Thyroid gland (tissue), 4 donors: ENCODE measurements at places on chromosomes 7 and 10. TPM values are rescaled to one million over a fixed set of nuclear protein-coding genes. Genes with fewer than 3 reads are reported as not detected.

The GRID2IP gene
- 0.67 TPM for total RNA-seq

DNA sequence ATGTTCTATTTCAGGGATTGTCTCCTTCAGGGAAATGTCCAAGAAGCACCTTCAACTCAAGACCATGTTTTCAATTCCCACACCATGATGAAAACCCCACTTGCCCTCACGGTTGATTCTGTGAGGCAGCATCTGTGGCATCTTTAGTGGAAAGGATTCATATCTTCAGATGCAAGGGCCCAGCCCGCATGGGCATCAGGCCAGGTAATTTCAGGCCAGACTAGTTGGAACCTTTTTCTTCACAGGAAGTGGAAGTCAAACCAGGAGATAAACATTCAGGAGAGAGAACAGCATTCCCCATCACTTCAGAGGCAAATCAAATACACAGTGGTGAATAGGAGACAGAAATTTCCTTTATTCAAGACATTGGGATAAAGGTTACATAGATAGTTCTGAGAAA is 88.8 kb downstream of the JCAD start:
- no peak overlapping the region for H3K27ac ChIP-seq
- H3K36me3 ChIP-seq: no peaks in the 10 kb centered on the region
- H3K27me3 ChIP-seq: no peaks in the 10 kb centered on the region
- peaks cover 12% of the 10 kb centered on the region for H3K4me1 ChIP-seq
- H3K4me3 ChIP-seq: no peak overlapping the region

- no peaks in the 10 kb centered on the region for H3K27me3 ChIP-seq
- H3K36me3 ChIP-seq: no peaks in the 10 kb centered on the region
- H3K4me1 ChIP-seq: no peaks in the 10 kb centered on the region
- no peak overlapping the region for H3K27ac ChIP-seq
- DNase-seq: no peak
Measured at GRCh38 chr7:40851001-40851400, 716.2 kb downstream of the SUGCT start.

DNA sequence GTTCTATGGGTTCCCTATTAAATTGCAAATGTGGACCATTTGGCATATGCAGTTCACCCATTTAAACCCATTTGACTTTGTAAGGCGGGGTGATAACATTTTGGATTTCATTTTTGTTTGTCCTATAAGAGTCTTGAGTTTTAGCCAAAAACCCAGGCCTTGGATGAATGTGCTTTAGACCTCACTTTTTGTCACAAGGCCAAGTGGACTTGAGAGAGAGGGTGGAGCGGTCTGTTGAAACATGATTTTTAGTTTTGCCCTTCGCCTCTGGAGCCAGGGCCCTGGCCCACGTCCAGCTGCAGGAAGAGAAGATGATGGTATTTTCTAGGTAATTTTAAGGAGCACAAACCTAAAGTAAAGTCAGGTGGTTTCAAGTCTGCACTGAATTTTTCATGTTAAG is 260.1 kb downstream of the SLC25A13 start:
- H3K4me3 ChIP-seq: no peak overlapping the region
- H3K27me3 ChIP-seq: no peaks in the 10 kb centered on the region
- DNase-seq: peak; percentile 70
- H3K27ac ChIP-seq: no peak overlapping the region

- no peaks in the 10 kb centered on the region for H3K27me3 ChIP-seq
- H3K36me3 ChIP-seq: no peaks in the 10 kb centered on the region
- H3K27ac ChIP-seq: no peak overlapping the region
- no peak for DNase-seq
Measured at GRCh38 chr10:42491001-42491592, 147.3 kb downstream of the ZNF33B start.

GRCh38 chr7:27191833-27192545 is 7.0 kb upstream of the HOXA11 start:
- H3K36me3 ChIP-seq: no peaks in the 10 kb centered on the region
- no peak overlapping the region for H3K4me3 ChIP-seq
- DNase-seq: no peak
- peaks cover 35% of the 10 kb centered on the region for H3K4me1 ChIP-seq
- peaks cover 80% of the 10 kb centered on the region for H3K27me3 ChIP-seq
- H3K27ac ChIP-seq: no peak overlapping the region

GRCh38 chr10:101974091-101974971 is 81.6 kb downstream of the ARMH3 start:
- no peaks in the 10 kb centered on the region for H3K27me3 ChIP-seq
- DNase-seq: no peak
- no peak overlapping the region for H3K27ac ChIP-seq
- peaks cover 10% of the 10 kb centered on the region for H3K36me3 ChIP-seq

GRCh38 chr7:7972128-7972527 is 3.5 kb downstream of the GLCCI1 start:
- peak; percentile 32 for DNase-seq
- H3K36me3 ChIP-seq: no peaks in the 10 kb centered on the region
- no peak overlapping the region for H3K4me3 ChIP-seq
- H3K4me1 ChIP-seq: peaks cover 25% of the 10 kb centered on the region

DNA sequence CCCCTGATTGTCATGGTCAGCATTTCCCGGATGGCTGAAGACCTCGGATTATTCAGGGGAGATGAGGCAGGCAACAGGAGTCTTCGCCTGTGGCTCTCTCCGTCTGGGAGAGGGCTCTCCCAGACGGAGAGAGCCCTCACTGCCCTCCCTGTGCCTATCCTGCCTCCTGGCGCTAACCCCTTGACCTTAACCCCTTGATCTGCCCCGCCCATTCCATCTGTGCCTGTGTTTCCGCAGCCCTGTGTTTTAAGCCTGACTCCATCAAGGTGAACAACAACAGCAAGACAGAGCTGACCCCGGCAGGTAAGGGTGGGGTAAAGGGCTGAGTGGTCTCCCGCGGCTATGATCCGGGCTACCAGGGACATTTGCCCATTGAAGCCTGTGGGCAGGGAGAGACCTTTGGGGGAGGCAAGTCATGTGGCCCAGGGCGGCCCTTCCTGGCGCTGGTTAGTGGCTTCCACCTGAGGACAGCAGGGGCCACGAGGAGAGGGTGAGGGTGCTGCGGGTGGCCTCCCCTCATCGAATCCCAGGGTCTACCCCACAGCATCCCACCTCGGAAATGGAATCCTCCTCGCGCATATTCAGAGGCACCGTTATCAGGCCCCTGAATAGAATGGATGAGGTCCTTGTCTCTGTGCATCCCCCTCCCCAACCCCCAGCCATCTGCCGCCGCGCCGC is 4.2 kb upstream of the MUC12 start:
- H3K36me3 ChIP-seq: no peaks in the 10 kb centered on the region
- DNase-seq: no peak
- H3K4me3 ChIP-seq: no peak overlapping the region
- peaks cover 30% of the 10 kb centered on the region for H3K27me3 ChIP-seq
- H3K4me1 ChIP-seq: peaks cover 9% of the 10 kb centered on the region

GRCh38 chr7:154167807-154168206 is 115.6 kb downstream of the DPP6 start:
- DNase-seq: no peak
- peaks cover 4% of the 10 kb centered on the region for H3K4me1 ChIP-seq
- H3K4me3 ChIP-seq: no peak overlapping the region
- no peak overlapping the region for H3K27ac ChIP-seq
- no peaks in the 10 kb centered on the region for H3K27me3 ChIP-seq
- no peaks in the 10 kb centered on the region for H3K36me3 ChIP-seq

DNA sequence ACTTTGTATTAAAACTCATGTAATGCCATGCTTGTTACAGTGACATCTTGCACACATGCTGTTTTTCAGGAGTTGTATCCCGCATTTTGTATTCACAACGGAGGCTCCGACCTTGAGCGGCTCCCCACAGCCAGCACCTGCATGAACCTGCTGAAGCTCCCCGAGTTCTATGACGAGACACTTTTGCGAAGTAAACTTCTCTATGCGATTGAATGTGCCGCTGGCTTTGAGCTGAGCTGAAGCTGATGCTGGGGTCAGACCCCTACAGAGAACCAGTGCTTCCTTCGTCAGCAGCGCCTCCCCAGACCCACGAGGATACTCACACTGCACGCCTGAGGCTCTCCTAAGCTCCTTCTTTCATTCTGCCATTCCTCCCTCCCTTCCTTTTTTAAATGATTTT is 69.3 kb upstream of the DNAJB6 start:
- no peak overlapping the region for H3K27ac ChIP-seq
- no peak for DNase-seq
- peaks cover 5% of the 10 kb centered on the region for H3K4me1 ChIP-seq
- H3K36me3 ChIP-seq: peaks cover 38% of the 10 kb centered on the region
- H3K27me3 ChIP-seq: no peaks in the 10 kb centered on the region
- H3K4me3 ChIP-seq: no peak overlapping the region

DNA sequence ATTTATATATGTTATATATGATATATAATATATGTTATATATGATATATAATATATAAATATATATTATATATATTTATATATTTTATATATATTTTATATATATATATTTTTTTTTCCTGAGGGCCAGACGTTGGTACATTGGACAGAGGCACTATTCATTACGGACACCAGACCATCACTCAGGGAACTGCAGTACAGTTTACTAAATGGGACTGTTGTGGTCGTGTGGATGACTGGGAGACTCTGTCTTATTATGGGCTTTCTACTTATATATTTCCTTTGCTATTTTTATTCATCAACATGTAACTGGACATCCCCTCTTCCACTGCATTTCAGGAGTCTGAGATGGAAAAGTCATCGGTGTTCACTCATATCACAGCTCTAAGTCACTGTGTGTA is 87.1 kb upstream of the PRKCQ start:
- no peaks in the 10 kb centered on the region for H3K36me3 ChIP-seq
- no peak overlapping the region for H3K27ac ChIP-seq
- H3K4me3 ChIP-seq: no peak overlapping the region
- H3K4me1 ChIP-seq: no peaks in the 10 kb centered on the region
- H3K27me3 ChIP-seq: no peaks in the 10 kb centered on the region
- DNase-seq: no peak

DNA sequence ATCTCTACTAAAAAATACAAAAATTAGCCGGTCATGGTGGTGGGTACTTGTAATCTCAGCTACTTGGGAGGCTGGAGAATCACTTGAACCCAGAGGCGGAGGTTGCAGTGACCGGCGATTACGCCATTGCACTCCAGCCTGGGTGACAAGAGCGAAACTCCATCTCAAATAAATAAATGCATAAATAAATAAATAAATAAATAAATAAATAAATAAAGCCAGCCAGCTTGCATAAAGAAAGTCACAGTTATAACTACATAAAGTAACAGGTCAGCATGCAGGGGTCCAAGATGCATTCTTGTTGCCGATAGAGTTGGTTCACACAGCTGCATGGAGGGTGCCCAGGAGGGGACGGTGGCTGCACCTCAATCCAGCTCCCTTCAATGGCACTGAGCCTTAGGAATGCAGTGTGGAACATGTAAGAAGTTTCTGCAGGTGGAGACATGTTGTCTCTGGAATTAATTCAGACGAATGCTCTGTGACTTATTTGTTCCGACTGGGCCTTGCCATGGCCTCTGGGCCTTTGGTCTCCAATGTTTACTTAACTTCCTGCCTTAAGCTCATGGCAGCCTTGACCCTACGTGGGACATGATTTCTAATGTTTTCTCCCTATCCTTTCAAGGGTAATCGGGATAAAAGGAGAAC is 159.6 kb upstream of the PRKCQ start:
- no peaks in the 10 kb centered on the region for H3K27me3 ChIP-seq
- DNase-seq: no peak
- no peak overlapping the region for H3K27ac ChIP-seq
- no peak overlapping the region for H3K4me3 ChIP-seq

The LIPJ gene
- total RNA-seq: 2.3 TPM

DNA sequence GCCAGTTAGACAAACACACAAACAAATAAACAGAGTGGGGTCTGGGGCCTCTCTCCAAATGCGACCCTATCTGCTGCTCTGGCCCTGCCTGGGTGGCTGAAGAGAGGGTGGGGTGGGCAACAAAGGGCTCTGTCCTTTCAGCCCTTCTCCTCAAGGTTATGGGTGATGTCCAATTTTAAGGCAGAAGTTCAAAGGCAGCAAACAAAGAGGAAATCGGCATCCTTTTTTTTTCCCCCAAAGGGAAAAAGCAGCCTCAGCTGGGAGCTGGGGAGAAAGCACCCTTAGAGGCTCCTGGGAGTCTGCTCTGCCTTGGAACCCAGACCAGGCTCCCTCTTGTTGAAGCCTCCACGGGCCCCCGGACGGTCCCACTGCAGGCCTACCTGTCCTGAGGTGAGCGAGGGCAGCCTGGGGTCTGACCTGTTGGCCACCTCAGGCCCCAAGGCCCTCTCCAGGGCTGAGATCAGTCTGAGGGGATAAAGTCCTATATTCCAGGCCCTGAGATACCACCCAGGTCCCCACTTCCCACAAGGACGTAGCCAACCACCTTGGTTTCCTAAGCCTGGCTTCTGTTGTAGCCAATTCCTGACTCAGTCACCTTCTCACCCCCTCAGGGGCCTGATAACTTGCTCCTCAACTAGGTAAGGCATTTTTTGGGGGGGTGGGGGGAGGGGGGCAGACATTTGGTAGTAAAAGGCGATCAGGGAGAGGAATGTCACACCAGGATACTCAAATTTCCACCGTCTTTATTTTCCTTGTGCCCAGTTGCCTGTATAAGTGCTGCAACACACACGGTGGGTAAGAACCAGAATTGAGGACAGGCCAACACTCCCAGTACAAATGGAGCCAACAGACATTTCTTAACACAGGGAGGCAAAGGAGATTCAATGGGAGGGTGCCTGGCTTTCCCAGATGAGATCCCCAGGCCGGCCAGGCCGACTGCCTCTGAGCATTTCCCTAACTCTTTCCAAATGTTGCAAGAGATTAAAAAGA is 4.3 kb downstream of the HOXA11 start:
- no peak overlapping the region for H3K27ac ChIP-seq
- H3K4me3 ChIP-seq: no peak overlapping the region
- H3K36me3 ChIP-seq: no peaks in the 10 kb centered on the region
- H3K4me1 ChIP-seq: peaks cover 28% of the 10 kb centered on the region
- DNase-seq: no peak
- peaks cover 88% of the 10 kb centered on the region for H3K27me3 ChIP-seq

GRCh38 chr7:147765301-147765700 is 825.3 kb upstream of the C7orf33 start:
- H3K27me3 ChIP-seq: no peaks in the 10 kb centered on the region
- no peak for DNase-seq
- H3K27ac ChIP-seq: no peak overlapping the region
- no peaks in the 10 kb centered on the region for H3K36me3 ChIP-seq
